ENCODE measurements at places on chromosomes 4 and X.

DNA sequence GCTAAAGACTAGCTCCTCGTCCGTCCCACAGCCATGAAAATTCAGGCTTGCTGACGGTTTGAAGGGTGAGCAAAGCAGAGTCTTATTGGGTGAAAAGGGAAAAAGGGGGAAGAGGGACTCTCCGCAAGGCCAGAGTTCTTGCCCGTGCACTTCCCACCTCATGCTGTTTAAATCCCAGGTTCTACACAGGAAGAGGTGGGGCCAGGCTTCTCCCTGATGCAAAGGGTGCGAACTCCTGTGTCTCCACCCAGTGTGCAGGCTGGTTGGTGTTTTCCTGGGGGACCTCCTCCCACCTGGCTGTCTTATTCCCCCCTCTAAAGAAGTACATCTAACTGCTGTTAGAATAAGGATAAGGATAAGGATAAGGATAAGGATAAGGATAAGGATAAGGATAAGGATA is 18.0 kb upstream of the LANCL3 start:
- no peak for DNase-seq

GRCh38 chr4:146263793-146264192 is 49.5 kb downstream of the REELD1 start:
- no peak for DNase-seq

DNA sequence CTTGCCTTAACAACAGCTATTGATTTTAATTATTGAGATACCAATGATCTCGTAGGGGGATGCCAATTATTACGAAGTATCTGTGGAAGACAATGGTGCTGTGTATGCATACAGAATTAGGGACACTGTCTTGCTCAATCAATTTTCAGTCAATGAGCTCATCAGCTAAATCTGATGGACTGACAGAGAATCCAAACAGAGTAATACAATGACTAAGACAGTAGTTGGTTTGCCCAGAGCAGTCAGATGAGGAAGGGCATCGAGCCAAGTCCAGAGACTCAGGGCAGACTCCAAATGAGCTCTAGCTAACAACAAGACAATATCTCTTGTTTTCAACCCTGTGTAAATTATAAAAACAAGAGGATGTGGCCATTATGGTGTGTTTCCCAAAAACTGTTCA is 14.7 kb upstream of the GSX2 start:
- DNase-seq: no peak

- no peak for DNase-seq
These were observed 159.8 kb downstream of the OR13H1 start for GRCh38 chrX:131703646-131704045.

GRCh38 chr4:138939960-138940359 is 75.6 kb upstream of the NOCT start:
- no peak for DNase-seq

GRCh38 chrX:68831405-68832100 is 2.7 kb downstream of the EFNB1 start:
- no peak for DNase-seq

- DNase-seq: no peak
These were observed 123.2 kb downstream of the HUWE1 start for GRCh38 chrX:53563324-53563723.

- no peak for DNase-seq
These were observed 73.0 kb upstream of the FRMPD4 start for GRCh38 chrX:12065251-12065650.

- no peak for DNase-seq
These were observed 4.2 kb upstream of the DUSP9 start for GRCh38 chrX:153642655-153643430.

DNA sequence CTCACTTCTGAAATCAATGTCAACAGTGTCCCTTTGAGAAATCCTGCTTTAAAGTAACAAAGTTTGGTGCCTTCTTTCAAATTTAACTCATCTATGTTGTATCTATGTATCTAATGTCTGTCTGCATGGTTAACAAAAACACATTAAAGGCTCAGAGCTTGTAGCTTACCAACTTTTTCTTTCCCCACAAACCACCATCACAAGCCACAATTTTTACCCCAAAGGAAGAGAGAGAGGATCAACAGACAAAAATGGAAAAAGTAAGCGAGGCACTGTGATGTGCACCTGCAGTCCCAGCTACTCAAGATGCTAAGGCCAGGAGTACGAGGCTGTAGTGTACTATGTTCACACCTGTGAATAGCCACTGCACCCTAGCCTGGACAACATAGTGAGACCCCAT is 17.2 kb downstream of the ATRX start:
- DNase-seq: no peak

DNA sequence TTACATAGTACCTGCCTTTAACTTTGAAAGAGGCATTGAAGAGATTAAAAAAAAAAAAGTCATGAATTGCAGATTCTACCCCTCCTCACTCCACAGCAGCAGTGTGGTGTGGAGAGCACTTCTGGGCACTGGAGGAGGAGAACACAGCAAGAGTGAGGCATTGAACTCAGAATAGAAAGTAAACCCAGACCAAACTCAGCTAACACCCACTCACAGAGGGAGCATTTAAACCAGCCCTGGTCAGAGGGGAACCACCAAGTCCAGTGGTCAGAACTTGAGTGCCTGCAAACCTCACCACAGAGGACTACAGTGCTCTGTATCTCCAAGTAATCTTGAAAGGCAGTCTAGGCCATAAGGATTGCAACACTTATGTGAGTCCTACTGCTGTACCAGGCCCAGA is 15.6 kb upstream of the UGT2A1 start:
- no peak for DNase-seq

DNA sequence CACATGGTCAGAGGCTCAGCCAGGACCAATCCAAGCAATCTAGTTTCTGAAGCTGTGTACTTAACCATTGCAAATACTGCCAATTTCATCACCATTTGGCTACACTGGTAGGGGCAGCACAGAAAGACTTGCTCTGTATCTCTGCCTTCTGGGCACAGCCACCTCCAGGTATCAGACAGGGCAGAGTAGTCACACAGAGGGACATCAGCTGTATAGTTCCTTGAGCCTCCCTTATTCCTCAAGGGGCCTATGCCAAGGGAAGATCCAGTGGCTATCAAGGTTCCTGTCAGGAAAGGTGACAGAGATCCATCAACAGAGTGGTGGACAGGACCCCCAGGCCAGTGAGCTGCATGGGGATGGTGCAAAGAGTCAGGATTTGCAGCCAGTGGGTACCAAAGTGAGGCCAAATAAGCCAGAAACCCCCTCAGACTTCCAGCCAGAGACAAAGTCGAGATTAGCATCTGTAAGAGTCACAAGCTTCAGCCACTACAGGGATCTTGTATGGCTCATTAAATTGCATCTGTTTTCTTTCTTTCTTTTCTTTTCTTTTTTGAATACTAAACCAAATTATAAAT is 381.6 kb upstream of the CPEB2 start:
- DNase-seq: no peak

DNA sequence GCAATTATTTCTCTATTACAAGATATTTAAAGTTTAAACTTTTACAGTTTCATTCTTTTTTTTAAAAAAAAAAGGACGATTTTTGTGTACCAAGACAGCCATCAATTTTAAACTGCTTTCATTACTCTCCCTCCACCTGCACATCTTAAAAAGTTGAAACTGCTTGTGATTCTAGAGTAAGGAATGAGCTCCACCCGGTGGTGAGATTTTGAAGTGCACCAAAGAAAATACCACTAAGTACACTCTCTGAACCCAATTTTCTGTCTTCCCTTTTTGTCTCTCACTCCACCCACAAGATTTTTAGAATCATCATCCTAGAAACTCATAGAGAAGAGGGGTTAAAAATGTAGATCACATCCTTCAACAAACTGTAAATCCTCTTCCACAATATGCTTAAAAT is 91.3 kb upstream of the WDR44 start:
- peak; percentile 45 for DNase-seq

- DNase-seq: no peak
These were observed 59.0 kb downstream of the AFAP1 start for GRCh38 chr4:7880683-7881082.

DNA sequence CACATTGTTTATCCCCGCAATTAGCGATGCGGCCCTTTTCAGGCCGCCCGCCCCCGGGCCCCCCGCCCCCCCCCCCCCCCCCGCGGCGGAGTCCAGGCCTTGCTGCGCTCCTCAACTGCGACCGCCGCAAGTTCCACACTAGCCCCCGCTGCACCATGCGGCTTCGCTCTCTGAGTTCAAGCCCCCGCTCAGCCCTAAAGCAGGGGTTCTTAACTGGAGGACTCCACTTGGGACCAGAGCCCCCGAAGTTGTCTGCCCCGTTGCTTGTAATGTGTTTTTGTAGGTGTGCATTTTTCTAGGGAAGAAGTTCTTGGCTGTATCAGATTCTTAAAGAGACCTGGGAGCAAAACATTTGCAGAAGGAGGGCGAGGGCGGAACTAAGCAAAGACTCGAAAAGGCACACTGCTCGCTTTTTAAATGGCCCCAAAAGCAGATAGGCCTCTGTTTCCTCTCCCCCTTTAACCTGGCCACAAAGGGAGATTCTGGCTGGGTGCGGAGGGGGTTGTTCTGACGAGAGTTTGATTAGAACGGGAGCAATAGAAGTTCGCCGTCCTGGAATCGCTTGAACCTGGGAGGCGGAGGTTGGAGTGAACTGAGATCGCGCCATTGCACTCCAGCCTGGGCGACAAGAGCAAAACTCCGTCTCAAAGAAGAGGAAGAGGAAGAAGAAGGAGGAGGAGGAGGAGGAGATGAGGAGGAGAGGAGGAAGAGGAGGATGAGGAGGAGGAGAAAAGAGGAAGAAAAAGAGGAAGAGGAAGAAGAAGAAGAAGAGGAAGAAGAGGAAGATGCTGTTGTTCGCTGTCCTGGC is 2.3 kb upstream of the MSX1 start:
- DNase-seq: no peak

GRCh38 chr4:99655308-99656081 is 2.1 kb downstream of the C4orf54 start:
- peak; percentile 61 for DNase-seq

GRCh38 chr4:151882072-151882803 is 121.4 kb upstream of the GATB start:
- no peak for DNase-seq

GRCh38 chr4:148295642-148296041 is 146.6 kb downstream of the NR3C2 start:
- DNase-seq: no peak

DNA sequence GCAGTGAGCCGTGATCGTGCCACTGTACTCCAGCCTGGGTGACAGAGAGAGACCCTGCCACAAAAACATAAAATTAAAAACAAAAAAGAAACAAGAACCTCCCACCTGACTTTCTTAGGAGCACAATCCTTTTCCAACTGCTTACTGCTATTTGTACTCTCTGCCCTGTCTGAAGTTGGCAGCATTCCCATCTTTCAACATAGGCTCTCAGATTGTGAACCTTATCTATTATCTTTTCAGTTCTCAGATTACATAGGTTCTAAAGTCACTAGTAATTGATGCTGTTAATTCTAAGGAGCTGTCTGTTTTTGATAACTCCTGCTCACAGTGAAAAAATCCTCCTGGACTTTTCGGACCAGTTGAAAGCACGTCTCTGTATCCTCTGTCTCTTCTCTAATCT is 812.2 kb upstream of the CT83 start:
- DNase-seq: no peak
